T-helper 9 cell (primary cell): ENCODE measurements at places on chromosomes 16 and 17.

DNA sequence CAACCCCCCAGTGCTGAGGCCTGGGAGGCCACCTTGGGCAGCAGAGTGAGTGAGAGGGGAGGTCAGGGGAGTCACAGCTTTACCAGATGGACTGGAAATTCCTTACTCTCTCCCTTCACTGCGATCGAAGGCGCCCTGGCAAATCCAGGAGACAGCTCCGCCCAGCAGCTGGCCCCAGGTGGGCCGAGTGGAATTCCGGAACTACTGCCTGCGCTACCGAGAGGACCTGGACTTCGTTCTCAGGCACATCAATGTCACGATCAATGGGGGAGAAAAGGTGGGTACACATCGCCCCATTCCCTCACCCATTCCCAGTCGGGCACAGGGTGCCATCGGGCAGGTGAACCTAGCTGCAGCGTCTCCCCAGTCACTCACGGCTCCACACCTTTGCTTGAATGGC, 91.6 kb downstream of the ABCC6 start:
- no peak for DNase-seq

GRCh38 chr16:15899538-15900100, 11.2 kb upstream of the CEP20 start:
- no peak for DNase-seq

- DNase-seq = no peak
Observed at GRCh38 chr17:52027620-52028295, 130.8 kb downstream of the CA10 start.

GRCh38 chr17:855569-855968, 73.4 kb downstream of the MRM3 start:
- no peak for DNase-seq

- no peak for DNase-seq
Observed at GRCh38 chr16:61500851-61501250, 535.4 kb downstream of the CDH8 start.

DNA sequence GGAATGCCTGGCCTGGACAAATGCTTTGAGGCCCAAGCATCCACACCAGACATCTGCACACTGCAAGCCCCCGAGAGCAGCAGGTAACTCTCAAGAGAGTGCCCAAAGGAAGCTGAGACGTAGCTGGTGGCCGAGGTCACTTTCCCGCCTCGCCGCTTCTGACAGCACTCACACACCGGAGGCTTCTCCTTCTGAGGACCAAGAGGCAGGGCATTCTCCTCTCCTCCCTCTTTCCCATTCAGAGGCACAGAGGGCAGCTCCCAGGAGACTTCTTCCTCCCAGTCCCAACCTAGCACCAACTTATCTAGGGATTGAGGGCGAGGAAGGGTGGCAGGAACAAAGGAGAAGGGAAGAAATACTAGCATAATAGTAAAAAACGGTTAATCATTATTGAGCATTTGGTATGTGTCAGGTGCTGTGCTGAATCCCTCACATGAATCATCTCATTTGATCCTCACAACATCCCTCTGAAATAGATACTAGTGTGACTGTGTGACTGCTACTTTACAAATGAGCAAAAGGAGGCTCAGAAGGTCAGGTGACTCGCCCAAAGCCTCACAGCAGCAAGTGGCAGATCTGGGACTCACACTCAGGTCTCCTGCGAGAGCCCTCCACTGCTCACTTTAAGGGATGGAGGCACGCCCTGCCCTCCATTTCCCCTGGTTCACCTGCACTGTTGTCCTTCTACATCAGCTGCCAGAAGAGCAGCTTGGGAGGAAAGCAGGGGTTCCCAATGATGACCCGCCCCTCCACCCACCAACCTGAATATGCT, 41.8 kb downstream of the MYO18A start:
- DNase-seq = peak; percentile 20

- peak; percentile 48 for DNase-seq
Observed at GRCh38 chr17:75181608-75182318, 996 bp downstream of the SUMO2 start.

DNA sequence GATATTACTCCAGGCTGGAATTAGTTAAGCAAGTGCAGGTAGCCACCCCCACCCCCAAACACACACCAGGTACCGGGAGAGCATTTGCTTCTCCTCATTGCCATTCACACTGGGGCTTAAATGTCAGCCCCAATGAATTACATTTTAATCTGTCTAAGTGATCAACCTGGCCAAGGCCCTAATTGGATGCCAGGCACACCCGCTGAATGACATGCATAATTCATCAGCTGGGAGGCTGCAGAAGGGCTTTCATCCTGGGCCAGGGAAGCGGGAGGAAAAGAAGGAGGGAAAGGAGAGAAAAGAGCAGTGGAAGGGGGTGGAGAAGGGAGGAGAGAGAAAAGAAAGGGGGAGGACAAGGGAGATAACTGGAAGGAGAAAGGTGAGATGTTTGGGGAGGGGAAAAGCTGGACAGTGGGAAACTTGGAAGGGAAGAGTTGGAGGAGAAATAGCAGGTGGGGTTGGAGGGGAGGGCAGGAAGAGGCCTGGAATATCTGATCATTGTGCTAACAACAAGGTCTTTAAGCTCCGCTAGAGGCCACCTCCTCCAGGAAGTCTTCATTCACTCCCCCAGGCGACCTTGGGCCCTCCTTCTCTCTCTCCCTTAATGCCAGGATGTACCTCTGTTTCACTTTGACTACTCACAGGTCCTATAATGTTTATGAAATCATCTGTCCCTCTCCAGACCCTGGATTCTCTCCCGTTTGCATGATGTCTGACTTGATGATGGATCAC, 40.1 kb upstream of the CES5A start:
- DNase-seq = no peak

DNA sequence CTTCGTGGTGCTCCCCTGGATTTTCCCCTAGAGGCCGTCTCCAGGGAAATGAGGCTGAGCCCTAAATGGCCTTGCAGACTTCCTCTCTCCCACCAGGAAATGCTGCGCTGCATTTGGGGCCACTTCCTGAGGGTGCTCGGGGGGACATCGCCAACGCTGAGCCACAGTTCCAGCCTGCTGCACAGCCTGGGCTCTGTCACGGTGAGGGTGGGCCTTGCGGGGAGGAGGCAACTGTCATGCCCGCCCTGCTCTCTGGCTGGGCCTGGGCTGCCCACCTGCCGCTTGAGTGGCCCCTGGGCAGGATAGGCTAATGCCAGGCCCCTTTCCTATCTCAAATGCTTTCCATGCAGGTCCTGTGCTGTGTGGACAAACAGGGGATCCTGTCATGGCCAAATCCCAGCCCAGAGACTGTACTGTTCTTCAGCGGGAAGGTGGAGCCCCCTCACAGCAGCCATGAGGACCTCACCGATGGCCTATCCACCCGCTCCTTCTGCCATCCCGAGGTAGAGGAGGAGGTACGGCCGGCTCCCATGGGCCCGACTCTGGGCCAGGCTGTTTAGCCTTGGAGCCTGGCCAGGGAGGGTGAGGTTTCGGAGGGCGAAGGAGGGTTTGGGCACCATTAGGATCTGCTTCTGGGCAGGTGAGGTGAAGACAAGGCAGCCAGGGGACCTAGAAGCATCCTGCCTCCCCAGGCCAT, 24.2 kb downstream of the CASKIN2 start:
- DNase-seq = no peak

DNA sequence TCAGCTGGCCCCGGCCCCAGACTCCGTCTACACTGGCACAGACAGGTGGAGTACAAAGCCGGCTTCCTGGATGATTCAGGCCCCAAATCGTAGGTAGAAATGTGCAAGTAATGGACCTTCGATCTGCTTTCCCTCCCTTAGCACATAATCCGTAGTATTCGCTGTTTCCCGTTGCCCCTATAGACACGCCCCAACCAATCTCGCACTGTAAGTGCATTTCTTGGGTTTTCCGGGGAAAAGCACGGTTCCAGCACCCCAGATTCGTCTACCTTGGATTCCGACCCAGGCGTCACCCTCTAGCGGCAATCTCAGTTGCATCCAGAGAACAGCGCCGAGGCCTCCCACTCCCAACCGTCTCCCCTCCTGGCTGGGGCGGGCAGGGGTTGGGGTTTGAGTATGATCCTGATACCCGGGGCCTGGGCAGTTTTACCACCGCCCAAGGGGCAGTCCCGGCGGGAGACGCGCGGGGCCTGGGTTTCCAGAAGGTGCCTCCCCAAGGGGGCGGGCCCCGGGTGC, 12.1 kb upstream of the FOXF1 start:
- no peak for DNase-seq

- DNase-seq = no peak
Observed at GRCh38 chr16:65034915-65035314, 86.9 kb downstream of the CDH11 start.

- DNase-seq = no peak
Observed at GRCh38 chr17:77531002-77531401, 390.2 kb downstream of the SEC14L1 start.

DNA sequence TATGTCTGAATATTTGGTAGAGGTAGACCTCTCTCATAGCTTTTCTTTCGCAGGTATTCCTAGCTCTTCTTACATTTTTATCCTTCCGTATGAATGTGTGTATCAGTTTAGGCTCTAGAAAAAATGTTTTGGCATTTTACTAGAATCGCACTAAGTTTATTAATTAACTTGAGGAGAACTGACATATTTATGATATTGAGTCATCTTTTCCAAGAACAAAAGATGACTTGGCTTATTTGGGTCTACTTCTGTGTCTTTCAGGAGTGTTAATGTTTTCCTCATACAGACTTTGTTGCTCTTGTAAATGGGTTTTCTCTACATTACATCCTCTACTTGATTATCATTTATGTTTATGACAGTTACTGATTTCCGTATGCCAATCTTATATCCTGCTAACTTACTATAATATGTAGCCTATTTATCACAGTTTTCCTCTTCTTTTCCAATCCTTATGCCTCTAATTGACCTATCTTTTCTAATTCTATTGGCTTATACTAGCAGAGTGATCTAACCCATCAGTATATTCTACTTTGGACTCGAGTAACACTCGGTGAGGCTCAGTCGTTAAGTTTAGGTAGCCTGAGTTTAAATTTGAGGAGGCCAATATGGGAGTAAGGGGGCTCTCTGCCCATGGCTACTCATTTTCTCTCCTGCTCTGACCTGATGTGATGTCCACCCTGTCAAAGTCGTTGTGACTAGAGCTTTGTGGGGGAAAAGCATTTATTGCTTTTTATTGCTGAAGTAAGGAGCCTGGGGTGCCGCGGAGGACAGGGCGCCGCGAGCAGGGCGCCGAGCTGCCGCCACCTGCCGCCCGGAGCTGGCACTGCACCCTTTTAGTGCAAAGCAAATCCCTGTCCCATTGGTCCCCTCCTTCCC, 20.0 kb downstream of the ST6GALNAC1 start:
- DNase-seq = peak; percentile 72

- no peak for DNase-seq
Observed at GRCh38 chr16:79610771-79611170, 10.2 kb upstream of the MAF start.

DNA sequence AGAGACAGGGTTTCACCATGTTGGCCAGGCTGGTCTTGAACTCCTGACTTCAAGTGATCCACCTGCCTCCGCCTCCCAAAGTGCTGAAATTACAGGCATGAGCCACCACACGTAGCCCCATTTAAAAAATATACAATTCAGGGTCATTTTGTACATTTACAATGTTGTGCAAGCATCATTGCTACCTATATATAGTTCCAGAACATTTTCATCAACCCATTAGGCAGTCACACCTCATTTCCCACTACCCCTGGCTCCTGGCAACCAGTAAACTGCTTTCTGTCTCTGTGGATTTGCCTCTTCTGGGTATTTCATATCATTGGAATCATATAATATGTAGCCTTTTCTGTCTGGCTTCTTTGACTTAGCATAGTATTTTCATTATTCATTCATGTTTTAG, 6.7 kb downstream of the LRRC36 start:
- DNase-seq = no peak

DNA sequence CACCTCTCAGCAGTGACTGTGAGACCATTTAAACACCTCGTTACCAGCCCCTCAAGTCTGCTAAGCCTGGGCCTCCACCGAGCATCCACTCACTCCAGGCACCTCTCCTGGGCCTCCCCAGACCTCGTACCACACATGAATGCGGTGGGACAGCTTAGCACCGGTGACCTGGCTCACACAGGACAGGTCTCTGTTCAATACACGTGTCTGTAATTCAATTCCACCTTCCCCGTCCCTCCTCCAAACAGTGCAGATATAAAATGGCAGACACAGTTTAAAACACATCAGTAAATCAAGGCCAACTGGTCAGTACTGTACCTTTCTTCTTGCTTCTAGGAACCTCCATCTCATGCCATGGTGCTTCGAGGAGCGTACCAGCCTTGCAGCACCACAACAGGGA, 73.9 kb downstream of the ZNF778 start:
- DNase-seq = no peak

- DNase-seq = no peak
Observed at GRCh38 chr17:57682701-57683100, 62.4 kb downstream of the CCDC182 start.
